ENCODE measurements at places on chromosomes 11 and 22.

DNA sequence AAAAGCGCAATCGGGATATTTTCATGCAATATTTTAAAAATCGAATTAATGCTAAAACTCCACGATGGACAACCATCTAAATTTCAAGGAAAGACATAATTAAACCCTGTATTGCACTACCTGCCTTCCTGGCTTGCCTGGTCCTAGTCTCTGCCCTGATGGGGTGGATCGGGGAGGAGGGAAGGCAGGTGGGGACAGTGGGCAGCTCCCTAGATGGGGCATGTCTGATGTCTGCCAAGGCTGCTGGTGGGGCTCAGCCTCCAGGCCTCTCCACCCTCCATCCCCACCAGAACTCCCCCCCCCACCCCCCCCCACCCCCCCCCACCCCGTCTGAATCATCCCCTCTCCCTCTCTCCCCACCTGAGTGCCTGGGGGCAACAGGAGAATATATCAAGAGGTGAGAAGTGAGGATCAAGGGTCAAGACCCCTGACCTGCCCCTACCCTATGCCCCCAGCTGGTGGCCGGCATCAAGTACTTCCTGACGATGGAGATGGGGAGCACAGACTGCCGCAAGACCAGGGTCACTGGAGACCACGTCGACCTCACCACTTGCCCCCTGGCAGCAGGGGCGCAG, 650 bp downstream of the CST6 start:
- DNase-seq = no peak

GRCh38 chr11:16160146-16160545, 196.2 kb downstream of the SOX6 start:
- DNase-seq = no peak

DNA sequence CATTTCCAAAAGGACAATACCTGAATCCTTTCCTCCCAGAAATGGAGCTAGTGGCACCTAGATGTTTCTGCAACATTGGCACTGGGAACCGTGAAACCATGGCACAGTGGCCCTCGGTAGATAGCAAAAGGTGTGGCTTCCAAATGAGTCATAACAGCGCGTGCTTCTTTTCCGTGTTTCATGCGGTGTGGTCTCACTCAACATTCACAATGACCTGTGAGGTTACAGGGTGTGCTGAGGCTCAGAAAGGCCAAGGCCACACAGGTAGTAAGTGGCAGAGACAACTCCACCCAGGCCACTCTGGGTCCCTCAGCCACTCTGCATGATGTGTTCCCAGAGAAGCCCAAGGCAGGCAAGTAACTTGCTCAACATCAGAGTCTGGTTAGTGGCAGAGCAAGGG, 67.4 kb downstream of the TP53I11 start:
- DNase-seq = no peak

DNA sequence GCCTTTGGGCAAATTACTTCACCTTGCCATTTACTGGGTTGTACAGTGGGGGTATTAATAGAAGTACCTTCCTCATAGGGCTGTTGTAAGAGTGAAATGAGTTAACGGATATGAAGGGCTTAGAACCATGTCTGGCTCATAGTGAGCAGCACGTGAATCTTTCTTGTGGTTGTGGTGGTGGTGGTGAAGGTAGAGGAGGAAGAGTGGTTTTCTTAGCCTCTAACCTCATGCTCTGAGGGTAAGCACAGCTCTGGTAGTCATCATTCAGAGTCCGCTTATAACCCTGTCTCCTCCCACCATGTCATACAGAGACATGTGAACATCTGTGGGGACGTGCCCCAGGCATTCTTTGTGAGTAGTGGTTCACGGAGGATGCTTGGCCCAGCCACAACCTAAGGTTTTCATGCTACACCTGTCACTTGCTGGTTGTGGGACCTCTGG, 43.6 kb downstream of the TEAD1 start:
- peak; percentile 31 for DNase-seq

DNA sequence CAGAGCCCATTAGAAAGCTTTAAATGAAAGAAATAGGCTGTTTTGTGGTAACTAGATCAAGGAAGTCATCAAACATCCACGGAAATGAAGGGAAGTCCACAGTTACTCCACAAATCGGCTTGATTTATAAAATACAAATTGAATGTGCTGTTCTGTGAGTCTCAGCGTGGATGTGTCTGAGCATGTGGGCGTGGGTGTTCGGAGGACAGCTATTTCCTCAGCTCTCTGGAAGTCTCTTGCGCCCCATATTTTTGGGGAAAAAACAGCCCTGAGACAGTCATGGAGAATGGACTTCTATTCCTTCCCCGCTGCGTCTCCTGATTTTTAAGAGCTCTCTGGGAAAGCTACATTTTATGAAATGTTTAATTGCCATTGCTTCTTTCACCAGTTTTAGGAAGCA, 144.4 kb downstream of the EFCAB6 start:
- DNase-seq = no peak

GRCh38 chr11:46492532-46492931, 101.0 kb upstream of the CHRM4 start:
- DNase-seq = no peak

- no peak for DNase-seq
Measured at GRCh38 chr11:124276081-124276480, 19.9 kb downstream of the OR8G5 start.

DNA sequence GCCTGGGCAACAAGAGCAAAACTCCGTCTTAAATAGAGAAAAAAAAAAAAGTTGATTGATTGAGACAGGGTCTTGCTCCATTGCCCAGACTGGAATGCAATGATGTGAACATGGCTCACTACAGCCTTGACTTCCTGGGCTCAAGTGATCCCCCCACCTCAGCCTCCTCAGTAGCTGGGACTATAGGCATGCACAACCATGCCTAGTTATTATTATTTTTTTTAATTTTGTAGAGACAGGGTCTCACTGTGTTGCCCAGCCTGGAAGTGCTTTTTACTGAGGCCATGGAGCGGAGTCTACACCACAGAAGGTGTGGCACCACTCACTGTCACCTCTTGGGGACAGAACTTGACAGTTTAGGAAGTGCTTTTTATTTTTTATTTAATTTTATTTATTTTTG, 17.8 kb downstream of the TRIOBP start:
- no peak for DNase-seq

GRCh38 chr22:26977741-26978376, 320.5 kb downstream of the MIAT start:
- no peak for DNase-seq

GRCh38 chr22:45211435-45211834, 29.3 kb downstream of the KIAA0930 start:
- no peak for DNase-seq

- DNase-seq = no peak
Measured at GRCh38 chr11:94844031-94844430, 75.9 kb downstream of the AMOTL1 start.

- DNase-seq = no peak
Measured at GRCh38 chr11:12456651-12457579, 79.5 kb downstream of the PARVA start.

DNA sequence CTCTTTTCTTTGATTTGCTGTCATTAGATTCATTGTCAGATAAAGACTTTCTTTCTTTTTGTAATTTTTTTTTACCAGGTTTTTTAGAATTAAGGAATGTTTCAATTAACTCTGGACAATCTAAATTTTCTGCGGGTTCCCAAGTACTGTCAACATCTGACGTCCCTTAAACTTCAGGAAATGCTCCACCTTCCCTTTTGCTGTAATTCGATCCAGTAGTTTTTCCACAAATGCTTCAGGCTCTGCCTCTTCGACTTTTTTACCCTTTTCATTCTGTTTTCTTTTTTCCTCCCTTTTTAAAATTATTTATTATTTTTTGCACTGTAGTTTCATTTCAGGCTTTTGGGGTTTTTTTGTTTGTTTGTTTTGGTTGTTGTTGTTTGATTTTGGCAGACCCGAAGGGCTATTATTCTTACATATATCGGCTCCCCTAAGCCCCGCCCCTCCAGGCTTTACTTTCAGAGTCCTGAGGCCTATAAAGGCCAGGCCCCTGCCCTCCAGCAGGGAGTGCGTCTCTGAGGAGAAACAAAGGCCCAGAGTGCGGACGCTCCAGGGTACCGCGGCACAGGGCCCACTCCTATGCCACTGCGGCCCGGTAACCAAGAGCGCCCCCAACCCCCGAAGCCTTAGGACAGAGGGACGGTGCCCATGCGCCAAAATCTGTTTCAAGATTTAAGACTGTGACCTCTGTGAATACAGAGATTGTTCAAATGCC, 116.4 kb downstream of the TYR start:
- DNase-seq = no peak

DNA sequence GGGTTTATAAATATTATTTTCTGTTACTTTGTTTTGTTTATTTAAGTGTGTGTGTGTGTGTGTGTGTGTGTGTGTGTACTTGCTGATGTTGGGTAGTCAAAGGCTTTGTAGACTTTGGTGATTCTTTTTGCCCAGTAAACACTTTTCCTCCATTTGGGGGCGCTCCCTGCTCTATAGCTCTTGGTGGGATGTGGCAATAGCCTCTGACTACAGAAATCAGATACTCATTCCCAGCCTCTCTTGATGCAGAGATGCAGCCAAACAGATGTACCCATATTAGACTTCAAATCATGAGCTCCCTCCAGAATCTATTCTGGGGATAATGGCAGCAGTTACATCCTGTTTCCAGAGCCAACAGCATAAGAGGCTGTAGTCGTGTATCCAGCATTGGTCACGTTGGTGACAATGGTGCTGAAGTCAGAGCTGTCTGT, 33.4 kb upstream of the APOL5 start:
- no peak for DNase-seq

GRCh38 chr22:36339171-36340065, 48.3 kb downstream of the MYH9 start:
- DNase-seq = no peak

DNA sequence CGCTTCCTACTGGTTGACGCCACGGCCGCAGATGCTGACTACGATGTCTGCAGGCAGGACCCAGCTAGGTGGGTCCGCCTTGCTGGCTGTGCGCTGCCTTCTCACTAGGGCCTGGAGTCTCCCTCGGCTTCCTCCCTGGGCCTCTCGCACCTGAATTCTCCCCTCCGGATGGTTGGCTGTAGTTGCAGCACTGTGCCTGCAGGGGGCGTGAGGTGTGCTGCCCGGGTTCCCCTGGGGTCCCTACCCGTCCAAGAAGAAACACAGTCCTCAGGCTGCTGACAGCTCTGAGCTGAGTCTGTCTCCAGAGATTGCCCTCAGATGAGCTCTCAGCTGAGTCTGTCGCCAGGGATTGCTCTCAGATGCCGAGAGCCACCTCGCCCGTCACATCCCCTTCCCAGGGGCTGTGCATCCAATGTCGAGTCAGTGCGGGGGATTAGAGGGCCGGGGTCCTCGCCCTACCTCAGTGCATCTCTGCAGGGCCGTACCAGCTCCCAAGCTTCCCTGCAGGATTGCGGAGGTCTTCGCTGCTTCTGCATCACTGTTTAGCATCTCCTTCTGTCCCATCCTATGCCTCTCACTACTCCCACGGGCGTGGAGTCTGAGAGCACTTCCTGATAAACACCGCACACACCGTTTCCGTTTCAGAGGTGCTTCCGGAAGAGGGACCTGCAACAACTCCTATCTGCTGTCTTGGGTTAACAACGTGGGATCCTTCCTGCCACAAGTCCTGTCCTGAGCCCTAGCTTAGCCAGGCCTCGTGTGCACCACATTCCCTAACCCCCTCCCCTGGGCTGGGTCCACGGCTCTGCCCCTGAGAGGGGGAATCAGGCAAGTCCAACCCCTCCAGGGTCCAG, 196.9 kb downstream of the CSNK2A3 start:
- DNase-seq = peak; percentile 47

DNA sequence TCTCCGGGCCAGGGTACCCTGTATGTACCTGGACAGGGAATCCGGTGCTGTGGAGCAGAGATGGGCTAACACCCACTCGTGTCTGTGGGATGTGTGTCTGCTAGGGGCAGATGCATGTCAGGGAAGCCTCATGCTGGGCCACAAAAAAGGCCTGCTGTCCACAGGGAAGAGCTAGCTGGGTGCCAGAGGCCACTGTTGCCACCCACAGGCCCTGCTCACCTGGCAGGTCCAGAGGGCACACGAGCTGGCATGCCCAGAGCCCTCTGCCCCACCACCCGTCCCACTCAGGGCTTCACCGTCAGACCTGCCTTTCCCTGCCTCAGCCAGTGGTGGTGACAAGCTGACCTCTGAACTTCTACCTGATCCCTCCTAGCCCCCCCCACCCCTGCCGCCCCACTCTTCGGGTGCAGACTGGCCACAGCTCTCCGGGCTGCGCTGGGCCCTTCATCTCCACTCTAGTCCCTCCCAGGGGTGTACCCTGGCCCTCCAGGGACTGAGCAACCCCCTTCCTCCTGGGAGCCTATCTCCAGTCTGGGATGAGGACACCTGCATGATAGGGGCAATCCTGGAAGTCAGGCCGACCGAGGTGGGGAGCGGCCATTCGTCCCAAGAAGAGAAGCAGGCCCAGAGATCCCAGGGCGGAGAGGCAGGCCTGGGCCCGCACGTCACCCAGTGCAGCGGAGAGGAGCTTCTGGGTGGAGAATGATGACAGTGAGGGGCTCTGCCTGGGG, 1.4 kb downstream of the SLC25A22 start:
- no peak for DNase-seq

GRCh38 chr11:19963697-19964387, 196.4 kb downstream of the DBX1 start:
- no peak for DNase-seq

GRCh38 chr22:40405178-40406062, 35.0 kb downstream of the SGSM3 start:
- no peak for DNase-seq

GRCh38 chr11:16184588-16184987, 171.8 kb downstream of the SOX6 start:
- no peak for DNase-seq

- DNase-seq = no peak
Measured at GRCh38 chr11:7901319-7901854, 29.7 kb downstream of the OR10A6 start.

- DNase-seq = no peak
Measured at GRCh38 chr11:78856211-78856610, 281.5 kb upstream of the NARS2 start.

DNA sequence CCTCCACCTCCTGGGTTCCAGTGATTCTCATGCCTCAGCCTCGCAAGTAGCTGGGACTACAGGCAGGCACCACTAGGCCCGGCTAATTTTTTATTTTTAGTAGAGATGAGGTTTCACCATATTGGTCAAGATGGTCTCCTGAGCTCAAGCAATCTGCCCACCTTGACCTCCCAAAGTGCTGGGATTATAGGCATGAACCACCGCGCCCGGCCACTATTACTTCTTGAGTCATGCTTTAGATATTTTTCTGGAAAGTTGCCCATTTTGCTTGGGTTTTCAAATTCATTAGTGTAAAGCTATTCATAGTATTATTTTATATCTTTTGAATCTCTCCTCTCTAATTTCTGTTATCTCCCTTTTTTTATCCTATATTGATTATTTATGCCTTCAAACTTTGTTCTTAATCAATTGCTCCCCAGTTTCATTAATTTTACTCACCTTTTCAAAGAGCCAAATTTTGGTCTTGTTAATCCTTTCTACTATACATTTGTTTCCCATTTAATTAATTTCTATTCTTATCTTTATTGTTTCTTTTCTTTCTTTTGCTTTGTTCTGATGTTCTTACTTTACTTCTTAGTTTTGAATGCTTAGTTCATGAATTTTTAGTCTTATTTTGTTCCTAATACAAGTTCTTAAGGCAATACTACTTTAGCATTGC, 10.3 kb upstream of the RAC2 start:
- no peak for DNase-seq

GRCh38 chr11:129373489-129373953, 2.1 kb upstream of the BARX2 start:
- DNase-seq = no peak

GRCh38 chr11:3838504-3838903, 2.3 kb downstream of the RHOG start:
- DNase-seq = no peak

GRCh38 chr11:70668204-70669202, 270.2 kb downstream of the CTTN start:
- no peak for DNase-seq

Data from activated T-cell treated with anti-CD3 and anti-CD28 coated beads for 48 hours (primary cell).